ENCODE measurements at places on chromosomes 5 and 9.

DNA sequence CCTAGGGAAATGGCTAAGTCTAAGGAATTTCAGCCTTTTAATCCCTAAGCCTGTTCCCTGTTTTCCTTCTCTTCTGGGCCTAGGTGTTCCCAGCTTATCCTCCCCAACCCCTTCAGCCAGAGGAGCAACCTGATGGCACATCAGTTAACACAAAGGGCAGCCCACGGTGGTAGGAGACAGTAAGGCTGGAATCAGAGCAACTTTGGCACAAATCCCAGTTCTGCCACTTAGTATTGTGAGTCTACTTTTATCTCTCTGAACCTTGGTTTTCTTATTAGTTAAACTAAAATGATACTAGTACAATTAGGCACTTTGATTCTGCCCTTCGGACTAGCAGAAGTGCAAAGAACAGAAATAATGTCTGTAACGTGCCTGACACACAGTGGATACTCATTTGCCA, 246.8 kb downstream of the SAXO1 start:
- DNase-seq, result no peak

- no peak for DNase-seq
These were observed 35.4 kb upstream of the C5orf47 start for GRCh38 chr5:173953528-173954090.

DNA sequence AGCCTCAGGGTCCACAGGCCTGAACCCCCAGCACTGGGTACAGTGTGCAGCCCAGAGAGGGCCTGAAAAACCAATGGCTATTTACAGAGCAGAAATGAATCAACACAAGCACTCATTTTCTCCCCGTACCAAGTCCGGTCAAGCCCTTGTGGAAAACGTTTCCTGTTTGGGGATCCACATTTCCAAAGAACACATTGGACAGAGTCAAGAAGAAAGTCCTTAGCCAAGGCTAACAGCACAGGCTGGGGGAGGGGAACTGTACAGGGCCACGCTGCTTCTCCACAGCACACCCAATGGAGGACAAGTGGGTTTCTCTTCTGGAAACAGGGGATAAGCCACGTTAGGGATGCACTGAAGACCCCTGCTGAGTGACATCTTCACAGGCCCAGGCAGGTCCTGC, 62.3 kb downstream of the NSUN2 start:
- no peak for DNase-seq

DNA sequence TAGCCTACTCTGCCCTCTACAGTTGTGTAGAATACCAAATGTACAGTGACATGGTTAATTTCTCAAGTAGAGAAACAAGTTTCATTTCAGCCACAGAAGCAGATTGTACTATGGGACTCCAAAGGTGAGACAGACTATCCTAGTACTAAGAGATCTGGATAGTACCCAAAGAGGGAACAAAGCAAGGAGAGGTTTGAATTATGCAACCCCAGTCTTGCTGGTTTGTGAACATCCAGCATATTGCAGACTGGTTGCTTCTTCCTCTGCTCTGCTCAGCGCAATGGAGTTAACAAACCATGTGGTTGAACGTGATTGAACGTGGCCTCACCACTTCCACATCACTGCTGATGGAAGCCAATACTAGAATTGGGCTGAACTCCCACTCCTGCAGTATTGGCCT, 43.3 kb upstream of the ALDOB start:
- no peak for DNase-seq

DNA sequence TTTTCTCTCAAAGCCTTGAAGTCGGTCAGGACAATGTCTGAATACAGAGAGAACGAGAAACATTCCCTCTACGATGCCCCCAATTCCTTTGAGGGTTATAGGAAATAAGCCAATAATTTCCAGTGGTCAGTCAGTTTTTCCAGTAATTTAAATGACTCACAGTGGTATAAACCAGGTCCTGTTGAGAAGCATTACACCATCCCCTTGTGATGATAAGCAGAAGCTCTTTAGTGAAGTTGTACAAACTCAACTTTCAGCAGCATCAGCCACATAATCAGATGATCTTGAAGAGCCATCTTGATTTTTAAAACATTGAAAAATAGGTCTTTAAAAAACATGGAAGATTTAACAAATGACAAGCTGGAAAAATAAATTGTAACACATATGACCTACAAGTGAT, 173.9 kb upstream of the ZNF462 start:
- no peak for DNase-seq

DNA sequence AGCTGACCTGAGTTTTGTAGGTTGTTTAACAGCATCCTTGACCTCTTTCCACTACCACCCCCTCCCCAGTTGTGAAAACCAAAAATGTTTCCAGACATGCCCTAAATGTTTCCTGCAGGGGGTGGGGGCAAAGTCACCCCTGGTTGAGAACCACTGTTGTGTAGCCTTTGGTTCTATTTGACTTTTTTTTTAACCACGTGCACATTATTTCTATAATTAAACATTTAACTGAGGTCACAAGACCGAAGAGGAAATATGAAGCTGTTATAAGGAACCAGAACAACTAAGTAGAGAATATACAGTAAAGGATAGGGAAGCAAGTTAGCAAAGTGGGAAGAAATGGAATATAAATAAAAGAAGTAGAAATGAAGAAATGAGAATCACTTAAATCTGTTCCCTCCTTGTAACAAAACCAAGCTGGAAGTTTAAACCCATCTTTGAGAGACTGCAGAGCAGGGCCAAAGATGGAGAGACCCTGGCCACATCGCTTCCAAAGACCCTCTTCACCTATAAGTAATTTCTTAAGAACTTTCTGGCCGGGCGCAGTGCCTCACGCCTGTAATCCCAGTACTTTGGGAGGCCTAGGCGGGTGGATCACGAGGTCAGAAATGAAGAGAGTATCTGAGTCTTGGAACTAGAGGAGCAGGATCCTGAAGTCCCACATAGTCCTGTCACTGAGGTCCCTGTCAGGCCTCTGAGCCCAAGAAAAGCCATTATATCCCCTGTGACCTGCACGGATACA, 14.4 kb downstream of the SIT1 start:
- no peak for DNase-seq

DNA sequence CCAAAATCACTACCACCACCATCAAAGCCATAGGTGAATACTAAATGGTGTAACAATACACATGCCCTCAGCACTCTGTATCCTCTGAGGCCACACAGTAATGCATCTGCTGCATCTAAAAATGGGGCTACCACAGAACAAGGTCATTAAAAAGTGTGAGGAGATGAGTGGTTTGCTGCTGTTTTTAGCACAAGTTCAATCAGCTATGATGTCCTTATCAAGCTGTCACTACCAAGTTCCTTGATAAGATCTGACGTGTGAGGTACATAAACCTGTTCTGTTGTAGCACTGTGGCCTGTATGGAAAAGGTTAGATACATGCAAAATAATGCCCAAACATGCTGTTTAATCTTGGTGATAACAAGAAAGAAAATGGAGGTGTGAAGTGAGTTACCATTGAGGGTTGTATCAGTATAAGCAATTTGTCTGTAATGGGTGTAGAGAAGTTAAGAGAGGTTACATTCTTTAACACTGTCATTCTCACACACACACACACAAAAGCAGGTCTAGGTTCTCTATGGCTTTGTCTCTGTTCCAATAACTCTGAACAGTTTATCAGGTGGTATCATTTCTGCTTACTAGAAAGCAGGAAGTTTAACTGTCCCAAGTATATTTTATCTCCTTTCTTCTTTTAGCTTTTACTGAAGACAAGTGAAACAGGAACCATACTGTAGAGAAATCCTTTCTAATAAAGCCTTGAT, 252.9 kb downstream of the CWC27 start:
- DNase-seq, result no peak

DNA sequence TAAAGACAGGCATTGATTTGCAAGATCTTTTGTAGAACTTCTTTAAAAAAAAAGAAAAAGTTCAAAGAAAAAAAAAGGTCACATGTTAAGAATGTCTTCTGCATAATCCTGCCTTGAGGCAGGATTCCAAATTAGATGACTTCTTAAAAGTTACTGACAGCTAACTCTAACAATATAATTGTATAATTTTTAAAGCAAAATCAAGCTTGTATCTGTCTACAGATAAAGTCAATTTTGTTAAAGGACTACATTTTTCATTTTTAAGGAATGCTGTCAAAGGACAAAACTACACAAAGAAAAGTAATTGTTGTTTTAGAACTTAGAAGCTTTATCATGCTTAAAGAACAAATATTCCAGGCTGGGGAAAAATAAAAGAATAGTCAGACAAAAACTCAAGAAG, 57.8 kb downstream of the MPDZ start:
- no peak for DNase-seq

DNA sequence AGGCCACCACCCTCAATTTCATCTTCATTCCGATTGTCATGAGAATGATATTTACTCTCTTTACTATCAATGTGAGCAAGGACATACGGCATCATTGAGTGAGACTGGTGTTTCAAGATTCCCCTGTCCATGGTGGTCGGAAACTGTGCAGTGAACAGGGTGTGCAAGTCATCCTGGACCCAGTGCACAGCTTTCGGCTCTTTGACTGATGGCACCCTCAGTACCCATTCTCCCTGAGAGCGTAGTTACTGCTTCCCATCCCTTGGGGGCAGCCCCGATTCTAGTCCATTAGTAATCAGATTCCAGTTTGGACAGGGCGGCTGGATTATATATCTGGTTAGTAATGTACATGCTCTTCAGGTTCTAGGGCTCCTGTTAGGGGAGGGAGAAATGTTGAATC, 61.7 kb upstream of the SUB1 start:
- no peak for DNase-seq

- DNase-seq, result no peak
These were observed 3.3 kb upstream of the LSM11 start for GRCh38 chr5:157740229-157740610.

DNA sequence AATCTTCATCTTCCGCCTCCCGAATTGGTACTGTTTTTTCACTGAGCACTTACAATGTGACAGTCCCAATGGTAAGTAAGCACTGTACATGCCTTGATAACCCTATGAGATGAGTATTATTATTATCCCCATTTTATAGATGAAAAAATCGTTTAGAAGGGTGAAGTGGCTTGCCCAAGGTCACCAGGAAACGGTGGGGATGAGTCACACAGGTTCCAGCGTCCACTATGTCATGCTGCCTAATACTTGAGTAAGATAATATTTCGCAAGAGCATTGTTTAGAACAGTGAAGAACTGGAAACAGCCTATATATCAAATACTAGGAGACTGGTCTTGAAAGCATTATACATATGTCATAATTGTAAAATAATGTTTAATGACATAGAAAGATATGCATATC, 12.9 kb downstream of the HAND1 start:
- no peak for DNase-seq

DNA sequence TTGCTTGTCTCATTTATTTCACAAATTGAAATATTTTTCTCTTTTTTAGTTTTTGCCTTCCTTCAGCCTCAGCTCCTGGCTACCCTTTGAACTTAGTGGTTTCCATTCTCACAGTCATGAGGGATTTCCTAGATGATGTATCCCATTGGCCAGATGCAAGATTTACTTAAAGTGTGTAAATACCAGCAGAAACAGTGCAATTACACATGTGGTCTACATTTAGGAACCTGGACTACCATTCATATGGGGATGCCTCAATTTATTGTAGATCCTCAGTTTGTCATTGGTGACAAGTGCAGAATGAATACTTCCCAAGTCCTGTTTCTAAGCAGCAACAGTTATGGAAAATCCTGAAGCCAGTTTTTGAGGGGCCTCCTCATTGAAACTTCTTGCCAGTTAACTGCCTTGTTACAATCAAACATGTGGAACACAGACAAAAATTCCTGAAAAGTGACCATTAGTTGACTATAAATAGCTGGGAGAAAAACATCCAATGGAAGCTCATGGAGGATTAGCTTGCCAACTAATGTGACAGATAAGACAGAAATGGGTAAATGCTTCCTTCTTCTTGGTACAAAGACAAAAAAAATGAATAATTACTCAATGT, 113.6 kb upstream of the FER start:
- DNase-seq, result no peak

- DNase-seq, result no peak
These were observed 96.6 kb downstream of the RGS3 start for GRCh38 chr9:113559834-113560800.

DNA sequence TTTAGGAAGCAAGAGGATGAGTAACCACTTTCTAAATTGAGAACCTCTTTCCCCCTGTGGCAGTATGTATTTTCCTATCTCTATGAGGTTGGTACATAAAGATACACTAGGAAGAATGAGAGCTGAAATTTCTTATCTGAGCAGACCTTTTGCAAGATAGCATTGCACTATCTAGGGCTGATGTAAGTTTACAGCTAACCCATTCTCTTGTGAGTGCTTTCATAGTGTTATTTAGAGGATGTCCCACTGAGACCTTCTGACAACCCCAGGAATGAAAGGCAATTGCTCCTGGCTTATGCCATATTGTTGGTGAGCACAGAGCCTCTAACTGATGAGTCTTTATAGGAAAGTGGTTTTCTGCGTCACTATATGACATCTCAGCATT, 1209.3 kb upstream of the CDH6 start:
- no peak for DNase-seq

- no peak for DNase-seq
These were observed 17.9 kb downstream of the COL15A1 start for GRCh38 chr9:98961513-98962180.

DNA sequence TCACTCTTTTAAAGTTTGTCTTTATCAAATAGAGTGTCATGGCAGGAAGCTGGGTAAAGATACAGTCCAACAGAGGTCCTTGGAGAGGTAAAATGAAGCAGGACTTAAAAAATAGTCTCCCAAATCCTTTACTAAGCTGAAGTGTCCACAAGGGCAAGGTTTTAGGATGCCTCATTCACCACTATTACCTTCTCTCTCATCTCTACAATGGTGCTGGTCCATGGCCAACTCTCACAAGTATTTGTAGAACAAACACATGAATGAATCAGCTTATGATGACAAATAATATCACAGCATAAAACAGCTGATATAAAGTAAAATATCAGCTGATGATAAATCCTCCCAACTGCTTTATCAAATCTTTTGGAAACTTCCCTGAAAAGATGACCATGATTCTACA, 162.3 kb upstream of the ZNF462 start:
- no peak for DNase-seq

DNA sequence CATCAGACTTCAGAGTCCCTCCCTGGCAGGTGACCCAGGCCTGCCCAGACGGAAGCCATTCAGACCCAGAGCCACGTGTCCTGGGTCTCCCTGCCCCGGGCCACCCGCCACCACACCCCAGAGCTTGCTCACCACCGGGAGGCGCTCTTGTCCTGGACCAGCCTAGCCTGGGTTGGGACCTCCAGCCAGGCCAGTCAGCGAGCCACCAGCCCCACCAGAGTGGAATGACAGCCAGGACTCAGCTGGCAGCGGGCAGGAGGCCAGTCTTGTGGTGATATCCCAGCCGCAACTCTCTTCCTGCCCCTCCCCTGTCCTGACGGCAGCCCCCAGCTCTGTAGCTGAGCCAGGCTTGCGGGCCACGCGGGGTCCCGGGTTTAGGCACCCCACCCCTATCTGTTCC, 1.7 kb upstream of the PTGDS start:
- peak; percentile 44 for DNase-seq

DNA sequence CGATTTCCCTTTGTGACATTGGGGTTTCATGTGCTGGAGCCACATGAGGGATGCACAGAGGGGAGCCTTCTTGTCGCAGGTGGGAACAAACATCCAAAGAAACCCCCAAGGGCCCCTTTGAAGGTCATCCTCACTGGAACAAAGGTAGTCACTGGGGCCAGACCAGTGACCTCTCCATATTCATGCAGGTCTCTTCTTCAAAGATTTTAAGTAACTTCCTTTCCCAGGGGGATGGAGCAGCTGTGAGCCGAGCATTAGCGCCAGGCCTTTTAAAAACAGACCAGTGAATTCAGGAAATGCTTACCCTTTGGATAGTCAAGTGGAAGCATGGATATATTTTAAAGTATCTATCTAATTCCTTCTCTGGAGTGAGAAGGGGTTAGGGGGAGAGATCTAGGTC, 33.0 kb downstream of the DAPK1 start:
- DNase-seq, result no peak

GRCh38 chr5:111013011-111013410, 58.5 kb upstream of the TSLP start:
- no peak for DNase-seq

All from stimulated activated CD4-positive, alpha-beta T cell treated with anti-CD3 and anti-CD28 coated beads, Interleukin-2, amount 100 ng/mL, for 48 hours (primary cell).